ENCODE measurements at places on chromosomes 7 and 10. TPM values are rescaled to one million over a fixed set of nuclear protein-coding genes. Genes with fewer than 3 reads are reported as not detected.

The TMEM178B gene
- 1.1 TPM for total RNA-seq

The VGF gene
- 15.1 TPM for total RNA-seq

The ARHGEF5 gene
- total RNA-seq, result 1.6 TPM

The AGAP5 gene
- 1.4 TPM for total RNA-seq

The ZWINT gene
- total RNA-seq, result 106 TPM

The PDZD7 gene
- 0.63 TPM for total RNA-seq

The SPAG6 gene
- total RNA-seq, result not detected

The TRIL gene
- total RNA-seq, result not detected

The LRRTM3 gene
- total RNA-seq, result not detected

The RET gene
- 1.1 TPM for total RNA-seq

The TEX47 gene
- total RNA-seq, result not detected

The ZNF727 gene
- total RNA-seq, result not detected

The KAZALD1 gene
- 2.6 TPM for total RNA-seq

The MICALL2 gene
- 31.5 TPM for total RNA-seq

The ARMS2 gene
- total RNA-seq, result not detected

The PIP gene
- total RNA-seq, result 0.28 TPM

The DLX5 gene
- not detected for total RNA-seq

The PLEKHS1 gene
- 0.07 TPM for total RNA-seq

The LEP gene
- total RNA-seq, result not detected

The WASHC2C gene
- total RNA-seq, result 19.6 TPM

The DIP2C gene
- 8.2 TPM for total RNA-seq

The FAM107B gene
- 165 TPM for total RNA-seq

The AGBL3 gene
- 1.1 TPM for total RNA-seq

The ACHE gene
- 2.2 TPM for total RNA-seq

The FGFR2 gene
- 1.0 TPM for total RNA-seq

The CYP2E1 gene
- 0.22 TPM for total RNA-seq

The FAM185A gene
- total RNA-seq, result 9.4 TPM

The PCDH15 gene
- total RNA-seq, result not detected

All from A549 treated with RU486 at 1 μM for 4 hours (cell line).